Astrocyte of the cerebellum (primary cell): ENCODE measurements at places on chromosomes 4 and X.

- DNase-seq: peak; percentile 31
These were observed 178.8 kb downstream of the SNCA start for GRCh38 chr4:89657931-89658700.

- no peak for DNase-seq
These were observed at the start of gene TAPT1 for GRCh38 chr4:16225863-16226815. TAPT1 (minus strand) TSS chr4:16226471; CDS start chr4:16226457, 14 bp downstream.

GRCh38 chrX:8242431-8243020 is 71.5 kb upstream of the VCX2 start:
- peak; percentile 29 for DNase-seq

GRCh38 chr4:125979950-125980349 is 665.2 kb downstream of the FAT4 start:
- no peak for DNase-seq

GRCh38 chrX:131987252-131987651 is 35.9 kb upstream of the STK26 start:
- DNase-seq: no peak

DNA sequence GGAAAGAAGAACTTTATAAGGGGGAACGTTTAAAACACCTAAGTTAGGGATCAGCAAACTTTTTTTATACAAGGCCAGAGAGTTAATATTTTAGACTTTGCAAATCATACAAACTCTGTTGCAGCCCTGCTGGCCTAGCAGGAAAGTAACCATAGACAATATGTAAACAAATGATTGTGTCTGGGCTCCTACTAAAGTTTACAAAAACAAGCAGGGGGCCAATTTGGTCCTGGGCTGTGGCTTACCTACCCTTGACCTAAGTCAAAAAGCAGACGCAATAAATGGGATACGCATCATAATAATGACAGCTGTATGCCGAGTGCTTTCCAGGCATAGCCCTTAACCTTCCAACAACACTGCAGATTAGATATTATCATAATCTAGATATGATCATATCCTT is 4.9 kb downstream of the TASL start:
- no peak for DNase-seq

GRCh38 chr4:15692602-15693001 is 10.3 kb upstream of the BST1 start:
- DNase-seq: no peak

DNA sequence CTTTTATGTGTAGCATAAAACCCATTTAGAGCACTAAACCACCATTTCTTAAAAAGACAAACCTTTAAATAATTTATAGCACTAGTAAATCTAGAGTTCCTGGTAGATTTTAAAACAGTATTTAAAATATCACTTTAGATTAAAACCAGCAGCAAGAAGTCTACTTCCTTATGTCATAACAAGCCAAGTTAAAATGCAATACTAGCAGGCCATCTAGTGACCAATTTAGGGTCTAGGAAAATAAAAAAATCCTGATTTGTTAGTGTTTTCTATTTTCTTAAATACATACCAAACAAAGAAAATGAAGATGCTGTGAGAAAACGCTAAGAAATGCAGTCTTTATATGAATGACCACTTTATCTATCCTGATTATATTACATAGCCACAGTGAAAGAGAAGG is 53.9 kb downstream of the PAPSS1 start:
- DNase-seq: peak; percentile 33

GRCh38 chrX:3815896-3816664 is 102.6 kb upstream of the PRKX start:
- DNase-seq: no peak
